Epithelial cell of proximal tubule (primary cell): ENCODE measurements at places on chromosomes 6 and 20. TPM values are rescaled to one million over a fixed set of nuclear protein-coding genes. Genes with fewer than 3 reads are reported as not detected.

Gene GUCA1A
- 1.4 and 2.2 TPM in 2 replicates for total RNA-seq

Gene ESF1
- 11.6 and 13.4 TPM in 2 replicates for total RNA-seq

Gene KIF6
- total RNA-seq, result 0.22 and 0.69 TPM in 2 replicates

Gene CTAGE9
- total RNA-seq, result not detected in 2 replicates

Gene HLA-DQB2
- not detected in 2 replicates for total RNA-seq

Gene PHACTR1
- total RNA-seq, result 0.98 and 2.3 TPM in 2 replicates

Gene HMGA1
- 949 and 1,351 TPM in 2 replicates for total RNA-seq

Gene DNMT3B
- 14.2 and 21.2 TPM in 2 replicates for total RNA-seq

Gene PRKN
- total RNA-seq, result 0.07 and 0.58 TPM in 2 replicates

Gene GTSF1L
- not detected in 2 replicates for total RNA-seq

GRCh38 chr6:144931172-144932035, 646.3 kb downstream of the UTRN start:
- DNase-seq, result no peak

- DNase-seq, result no peak
These were observed 22.2 kb downstream of the TFEB start for GRCh38 chr6:41713159-41713649.

DNA sequence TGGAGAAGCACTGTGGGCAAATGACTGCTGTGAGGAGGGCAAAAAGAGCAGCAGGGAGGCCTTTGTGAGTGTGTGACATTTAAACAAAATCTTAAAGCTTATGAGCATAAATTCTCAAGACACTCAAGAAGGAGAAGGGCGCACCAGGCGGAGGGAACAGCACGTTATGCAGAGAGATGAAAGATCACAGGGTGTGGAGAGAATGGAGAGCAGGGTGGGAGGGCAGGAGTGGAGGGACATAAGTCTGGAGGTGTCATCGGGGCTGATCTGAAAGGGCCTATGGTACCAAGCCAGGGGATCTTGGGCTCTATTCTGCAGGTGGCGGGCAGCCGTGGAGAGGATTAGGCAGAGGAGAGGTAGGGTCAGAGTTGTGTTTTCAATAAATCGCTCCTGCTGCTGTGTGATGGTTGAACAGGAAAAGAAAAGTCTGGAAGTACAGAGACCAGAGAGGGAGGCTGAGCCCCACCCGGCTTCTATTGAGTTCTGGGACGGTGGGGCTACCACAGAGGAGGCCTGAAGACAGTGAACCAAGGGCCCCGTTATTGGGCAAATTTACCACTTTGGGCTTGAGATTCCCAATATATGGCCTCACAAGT, 24.3 kb upstream of the DLGAP4 start:
- no peak for DNase-seq

DNA sequence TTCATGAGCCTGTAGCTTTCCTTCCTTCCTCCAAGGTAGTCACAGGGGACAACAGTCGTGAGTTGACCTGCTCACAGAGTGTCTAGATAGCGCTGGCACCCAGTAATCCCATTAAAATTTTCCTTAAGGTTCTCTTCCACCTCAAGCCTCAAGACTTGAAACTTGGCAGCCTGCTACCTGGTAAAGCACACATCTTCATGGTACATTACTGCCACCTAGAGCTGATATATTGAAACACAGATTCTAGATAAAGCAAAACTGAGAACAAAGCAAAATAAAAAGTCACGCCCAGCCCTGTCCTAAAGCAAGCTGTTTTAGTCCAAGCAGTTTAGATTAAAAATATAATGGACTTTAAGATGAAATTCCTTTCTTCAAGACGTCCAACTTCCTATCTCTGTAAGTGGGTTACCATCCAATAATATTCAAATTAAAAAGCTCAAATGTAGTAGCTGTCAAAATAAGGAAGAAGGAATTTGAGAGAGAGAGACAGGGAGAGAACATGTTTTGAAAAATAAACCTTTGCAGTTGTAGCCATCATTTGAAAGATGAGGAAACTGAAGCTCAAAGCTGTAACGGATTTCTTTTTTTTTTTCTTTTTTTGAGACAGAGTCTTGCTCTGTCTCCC, 50.7 kb upstream of the CD83 start:
- no peak for DNase-seq

GRCh38 chr20:61698598-61699494, 366.8 kb downstream of the TAF4 start:
- no peak for DNase-seq

GRCh38 chr6:44096612-44097011, 30.6 kb downstream of the MRPL14 start:
- no peak for DNase-seq

DNA sequence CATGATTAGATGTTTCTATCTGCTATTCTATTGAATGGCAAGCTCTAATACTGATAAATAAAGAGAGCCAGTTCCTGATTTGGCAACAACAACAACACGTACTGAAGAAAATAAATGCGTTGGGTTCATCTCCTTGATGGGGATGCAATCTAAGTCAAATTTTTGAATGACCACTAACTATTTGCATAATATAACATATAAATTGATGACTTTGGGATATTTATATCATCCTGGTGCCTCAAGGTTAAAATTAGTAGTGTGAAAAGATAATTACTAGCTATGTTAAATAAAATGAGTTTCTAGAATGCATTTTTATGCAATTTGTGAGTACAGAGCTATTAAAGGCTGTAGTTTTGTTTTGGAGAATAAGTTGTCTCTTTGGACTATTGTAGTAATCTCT, 896.4 kb downstream of the KIF16B start:
- no peak for DNase-seq

GRCh38 chr6:63543982-63544381, 28.3 kb upstream of the LOC128125822 start:
- DNase-seq, result no peak

DNA sequence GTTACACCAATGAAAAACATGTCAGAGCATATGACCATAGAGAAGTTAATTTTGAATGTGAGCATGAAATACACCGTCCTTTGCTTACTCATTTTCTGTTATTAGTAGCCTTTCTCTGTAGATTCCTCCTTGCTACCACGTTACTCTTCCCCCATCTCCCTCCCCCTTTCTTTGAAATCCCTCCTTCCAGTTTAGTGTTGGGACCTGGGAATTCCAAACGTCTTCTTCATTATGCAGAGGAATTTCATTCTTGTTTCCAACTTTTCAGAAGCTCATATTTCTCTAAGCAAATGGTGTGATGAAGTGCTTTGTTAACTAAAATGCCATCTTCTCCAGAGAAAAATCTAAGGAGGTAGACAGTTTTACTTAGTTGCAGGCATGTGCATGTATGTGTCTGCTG, 122.4 kb downstream of the MCHR2 start:
- no peak for DNase-seq

GRCh38 chr20:20003031-20003954, 13.9 kb upstream of the NAA20 start:
- DNase-seq, result no peak

- no peak for DNase-seq
These were observed 30.2 kb downstream of the RANBP9 start for GRCh38 chr6:13681305-13682061.

DNA sequence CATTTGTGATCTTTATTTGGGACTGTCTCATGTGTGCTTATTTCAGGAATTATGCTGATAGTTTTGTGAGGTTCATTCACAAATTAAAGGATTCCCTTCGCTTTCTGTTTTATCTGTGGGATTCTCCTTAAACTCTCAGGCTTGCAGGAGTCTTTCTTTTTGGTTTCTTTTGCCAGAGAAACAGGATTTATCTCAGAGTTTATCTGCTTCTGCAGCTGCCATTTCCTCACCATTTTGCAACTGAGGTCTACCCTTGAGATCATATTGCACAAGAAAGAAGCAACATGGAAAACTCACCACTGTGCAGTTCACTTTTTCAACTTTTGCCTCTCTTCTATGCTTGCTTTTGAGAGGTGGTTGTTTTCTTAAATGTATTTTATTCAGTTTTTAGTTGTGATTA, 201.0 kb downstream of the PRL start:
- no peak for DNase-seq

DNA sequence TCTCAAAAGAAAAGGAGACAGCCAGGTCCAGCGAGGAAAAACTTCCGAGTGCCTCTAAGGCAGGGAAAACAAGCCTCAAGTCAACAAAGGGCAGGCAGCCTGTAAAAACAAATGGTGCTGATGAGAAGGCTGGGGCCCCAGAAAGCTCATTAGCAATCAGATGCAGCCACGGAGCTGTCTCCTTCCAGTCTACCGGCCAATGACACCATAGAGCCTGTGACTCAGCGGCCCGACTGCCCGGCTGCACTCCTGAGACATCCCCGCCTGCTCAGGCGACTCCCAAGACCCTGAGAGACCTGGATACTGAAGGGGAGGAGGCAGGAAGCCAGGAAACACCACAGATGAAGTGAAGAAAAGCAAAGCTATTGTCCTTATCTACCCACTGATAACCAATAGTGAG, 120.1 kb upstream of the HDDC2 start:
- DNase-seq, result no peak
